Endothelial cell of umbilical vein (primary cell): ENCODE measurements at places on chromosomes 13 and 19. TPM values are rescaled to one million over a fixed set of nuclear protein-coding genes. Genes with fewer than 3 reads are reported as not detected.

DNA sequence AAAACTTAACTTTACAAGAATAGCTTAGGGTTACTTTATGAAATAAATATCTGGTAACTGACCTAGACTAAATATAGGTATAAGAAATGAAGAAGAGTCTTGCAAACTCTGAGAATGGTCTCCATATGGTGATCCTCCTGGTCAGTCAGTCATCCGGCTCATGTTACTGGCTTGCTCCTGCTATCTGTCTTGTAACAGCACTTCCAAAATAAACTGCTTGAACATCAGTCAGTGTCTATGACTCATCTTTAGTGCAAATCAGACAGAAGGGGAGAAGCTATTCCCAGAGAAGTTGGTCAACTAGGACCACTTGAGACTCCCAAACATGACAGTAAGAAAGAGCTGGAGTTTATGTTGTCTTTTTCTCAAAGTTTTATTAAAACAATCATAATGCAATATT, 1550.9 kb downstream of the PCDH9 start:
- DNase-seq, result no peak

Gene RUVBL2
- total RNA-seq, result 110 and 115 TPM in 2 replicates

Gene ZNF528
- total RNA-seq, result 11.3 and 16.1 TPM in 2 replicates

DNA sequence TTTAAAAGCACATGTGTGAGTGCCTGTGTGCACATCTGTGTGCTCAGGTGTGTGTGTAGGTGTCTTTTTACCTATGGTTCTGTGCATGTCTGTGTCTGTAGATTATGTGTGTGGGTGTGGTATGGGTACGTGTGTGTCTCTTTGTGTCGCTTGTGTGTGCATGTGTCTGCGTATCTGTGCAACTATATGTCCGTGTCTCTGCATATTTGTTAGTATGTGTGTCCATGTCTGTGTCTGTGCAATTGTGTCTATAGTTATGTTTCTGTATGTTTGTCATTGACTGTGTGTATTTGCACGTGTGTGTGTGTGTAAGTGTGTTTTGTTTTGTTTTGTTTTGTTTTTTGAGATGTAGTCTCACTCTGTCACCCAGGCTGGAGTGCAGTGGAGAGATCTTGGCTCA, 7.3 kb upstream of the KCTD15 start:
- no peak for DNase-seq

Gene LAIR1
- not detected in 2 replicates for total RNA-seq

- DNase-seq, result peak; percentile 79
Measured at GRCh38 chr19:39397360-39398296, 6.5 kb downstream of the MED29 start.

GRCh38 chr13:50991579-50992521, 82.3 kb downstream of the RNASEH2B start:
- no peak for DNase-seq

GRCh38 chr13:111025310-111025709, 89.8 kb upstream of the ARHGEF7 start:
- no peak for DNase-seq

- peak; percentile 27 for DNase-seq
Measured at GRCh38 chr13:111429064-111429558, 108.7 kb downstream of the TEX29 start.

GRCh38 chr13:113044391-113045114, 61.0 kb upstream of the F7 start:
- DNase-seq, result no peak

Gene LYL1
- 74.4 and 91.5 TPM in 2 replicates for total RNA-seq

DNA sequence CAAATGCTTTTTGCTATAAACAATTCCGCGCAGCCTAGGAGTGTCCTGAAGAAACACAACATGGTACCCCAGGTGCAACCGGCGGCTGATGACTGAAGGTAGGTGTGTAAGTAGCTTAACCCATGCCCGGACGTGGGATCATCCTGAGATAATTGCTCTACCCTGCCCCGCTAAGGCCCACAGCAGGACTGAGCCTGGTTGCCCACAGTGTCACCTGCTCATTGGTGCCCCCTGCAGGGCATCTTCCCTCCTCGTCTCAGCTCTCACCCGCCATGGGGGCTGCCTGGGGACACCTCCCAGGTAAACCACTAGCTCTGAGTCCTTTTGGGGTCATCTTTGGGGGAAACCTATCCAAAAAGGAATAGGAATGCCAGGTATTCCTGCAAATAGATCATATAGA, 22.3 kb downstream of the TMEM161A start:
- no peak for DNase-seq

DNA sequence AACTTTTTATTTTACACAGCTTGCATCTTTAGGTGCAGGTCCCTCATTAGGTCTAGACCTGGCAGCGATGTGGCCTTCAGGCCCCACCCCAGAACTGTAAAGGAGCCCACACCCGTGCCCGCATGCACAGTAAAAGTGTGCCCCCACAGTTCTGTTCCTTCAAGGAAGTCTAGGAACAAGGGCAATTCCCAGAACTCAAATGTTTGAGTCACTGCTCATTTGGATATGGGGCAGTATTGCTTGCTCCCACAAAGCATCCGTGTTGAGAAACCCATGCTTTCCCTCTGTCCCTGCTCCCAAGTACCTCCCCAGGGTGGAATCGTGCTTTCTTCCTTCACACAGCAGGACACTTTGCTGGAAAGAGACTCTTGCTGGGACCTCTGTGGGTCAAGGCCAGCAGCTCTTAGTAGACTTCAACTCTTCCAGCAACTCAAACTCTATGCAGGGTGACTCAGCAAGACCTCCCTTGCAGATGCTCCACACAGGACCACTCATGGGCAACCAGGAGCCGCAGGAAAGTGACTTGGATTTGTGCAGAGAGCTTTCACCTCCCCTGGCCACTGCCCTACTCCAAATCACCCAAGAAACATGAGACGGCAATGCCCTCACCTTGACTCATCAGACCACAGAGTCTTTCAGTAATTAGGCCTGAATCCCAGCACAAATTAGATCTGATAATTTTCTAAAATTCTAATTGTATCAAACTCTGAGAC, 12.3 kb downstream of the SLC7A1 start:
- no peak for DNase-seq

DNA sequence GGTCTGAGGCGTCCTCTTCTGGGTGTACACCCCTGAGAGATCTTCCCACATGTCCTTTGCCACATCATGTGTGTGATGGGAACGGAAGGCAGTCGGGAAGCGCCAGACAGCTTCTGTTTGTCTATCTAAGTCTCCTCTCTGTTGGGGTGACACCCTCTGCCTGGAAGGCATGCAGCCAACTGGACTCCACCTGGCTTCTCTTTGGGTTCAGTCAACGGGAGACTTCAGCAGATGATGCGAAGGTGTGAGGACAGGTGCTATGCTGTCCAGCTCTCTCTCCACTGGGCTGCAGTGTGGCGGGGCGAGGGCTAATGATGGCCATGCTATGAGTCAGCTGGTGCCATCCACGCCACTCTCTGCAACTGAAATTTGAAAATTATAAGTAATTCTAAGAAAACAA, 14.3 kb upstream of the SBK3 start:
- DNase-seq, result no peak

Gene COX6B2
- total RNA-seq, result not detected in 2 replicates

DNA sequence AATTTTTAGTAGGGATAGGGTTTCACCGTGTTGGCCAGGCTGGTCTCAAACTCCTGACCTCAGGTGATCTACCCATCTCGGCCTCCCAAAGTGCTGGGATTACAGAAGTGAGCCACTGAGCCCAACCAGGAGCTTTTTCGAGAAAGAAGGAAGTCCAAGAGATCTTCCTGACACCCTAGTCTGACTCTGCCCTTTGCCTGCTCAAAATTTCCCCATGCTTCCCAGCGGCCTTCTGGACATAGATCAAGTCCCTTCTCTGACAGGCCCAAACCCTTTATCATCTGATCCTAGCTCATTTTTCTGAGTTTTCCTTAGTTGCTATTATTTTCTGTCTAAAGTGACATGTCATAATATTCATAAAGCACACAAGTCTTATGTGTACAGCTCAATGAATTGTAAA, 1.5 kb upstream of the BAX start:
- no peak for DNase-seq

Gene URAD
- total RNA-seq, result not detected in 2 replicates

- peak; percentile 4 for DNase-seq
Measured at GRCh38 chr13:63497601-63498000, 2082.0 kb upstream of the PCDH20 start.

DNA sequence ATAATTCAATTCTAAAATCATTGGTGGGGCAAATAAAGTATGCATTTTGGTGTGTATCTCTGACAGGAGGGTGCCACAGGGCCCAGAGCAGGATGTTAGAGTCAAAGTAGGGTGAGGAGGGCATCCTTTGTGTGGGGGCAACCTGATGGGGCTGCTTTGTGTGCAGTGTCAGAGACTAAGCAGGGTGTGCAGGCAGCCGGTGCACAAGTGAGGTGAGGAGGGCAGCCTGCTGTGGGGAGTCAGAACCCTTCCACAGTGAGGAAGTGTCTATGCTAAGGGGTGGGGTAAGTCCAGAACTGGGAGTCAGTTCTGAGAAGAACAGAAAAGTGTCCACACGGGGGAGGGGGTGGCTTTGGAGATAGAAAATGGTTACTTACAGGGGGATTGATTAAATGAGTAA, 40.7 kb downstream of the RB1 start:
- DNase-seq, result no peak

GRCh38 chr13:37602733-37603381, 4.3 kb upstream of the POSTN start:
- DNase-seq, result peak; percentile 55

- DNase-seq, result no peak
Measured at GRCh38 chr19:5059793-5060192, 90.9 kb downstream of the KDM4B start.

DNA sequence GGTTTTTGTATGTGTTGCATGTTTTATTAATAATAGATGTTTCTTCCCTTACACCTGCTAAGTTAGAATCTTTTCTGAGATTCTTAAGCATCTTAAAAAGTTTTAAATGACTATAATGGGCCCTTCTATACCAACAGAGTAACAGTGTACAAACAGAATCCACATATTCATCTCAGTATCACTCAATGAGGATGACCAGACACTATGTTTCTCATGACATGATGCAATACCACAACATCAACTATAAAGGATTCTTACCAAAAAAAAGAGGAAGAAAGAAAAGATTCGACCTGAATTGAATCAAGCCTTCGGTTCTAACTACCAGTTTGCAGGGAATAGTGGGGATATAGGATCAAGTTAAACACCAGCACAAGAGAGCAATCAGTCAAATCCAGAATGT, 56.5 kb downstream of the INTS6 start:
- no peak for DNase-seq

- DNase-seq, result peak; percentile 61
Measured at GRCh38 chr13:31361673-31362072, 161.9 kb downstream of the B3GLCT start.
